Activated naive CD4-positive, alpha-beta T cell treated with Interleukin-2 at 50 U/mL for 16 hours (primary cell): ENCODE measurements at places on chromosomes 11 and 22.

DNA sequence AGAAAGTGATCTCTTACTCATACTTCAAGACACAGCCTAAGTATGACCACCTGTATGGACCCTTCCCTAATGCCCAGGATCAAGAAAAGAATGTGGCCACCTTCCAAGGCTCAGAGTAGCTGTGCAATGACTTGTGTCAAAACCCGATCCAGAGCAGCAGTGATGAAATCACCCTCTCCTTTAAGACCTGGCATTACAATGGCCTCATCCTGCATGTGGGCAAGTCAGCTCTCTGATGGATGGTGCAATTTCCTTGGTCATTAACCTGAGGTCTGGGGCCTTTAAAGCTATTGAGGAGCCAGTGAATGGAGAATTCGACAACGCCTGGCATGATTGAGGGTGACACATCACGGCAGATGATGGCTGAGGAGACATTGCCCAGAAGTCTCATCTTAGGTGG, 9.1 kb upstream of the TUBA8 start:
- no peak for DNase-seq

GRCh38 chr22:31652088-31652487, 9.9 kb downstream of the PISD start:
- no peak for DNase-seq

DNA sequence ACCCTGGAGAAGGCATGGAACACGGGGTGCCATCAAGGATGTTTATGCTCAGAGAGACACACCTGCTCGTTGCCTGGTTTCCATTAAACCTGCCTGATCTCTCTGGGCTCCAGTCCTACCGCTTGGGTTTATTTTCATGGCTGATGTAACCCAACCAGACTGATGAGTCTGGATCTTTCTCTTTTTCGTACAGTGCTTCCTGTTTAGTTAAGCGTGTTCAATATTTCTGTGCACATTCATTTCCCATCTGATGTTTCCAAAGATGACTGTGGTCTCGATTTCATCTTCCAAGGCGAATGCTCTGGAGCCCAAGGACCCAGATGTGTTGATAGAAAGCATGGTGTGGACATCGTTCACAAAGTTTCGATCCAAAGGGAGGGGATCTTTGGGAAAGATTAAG, 84.3 kb downstream of the SNX19 start:
- DNase-seq: no peak

- DNase-seq: no peak
These were observed 9.6 kb upstream of the WNT11 start for GRCh38 chr11:76215941-76216340.

DNA sequence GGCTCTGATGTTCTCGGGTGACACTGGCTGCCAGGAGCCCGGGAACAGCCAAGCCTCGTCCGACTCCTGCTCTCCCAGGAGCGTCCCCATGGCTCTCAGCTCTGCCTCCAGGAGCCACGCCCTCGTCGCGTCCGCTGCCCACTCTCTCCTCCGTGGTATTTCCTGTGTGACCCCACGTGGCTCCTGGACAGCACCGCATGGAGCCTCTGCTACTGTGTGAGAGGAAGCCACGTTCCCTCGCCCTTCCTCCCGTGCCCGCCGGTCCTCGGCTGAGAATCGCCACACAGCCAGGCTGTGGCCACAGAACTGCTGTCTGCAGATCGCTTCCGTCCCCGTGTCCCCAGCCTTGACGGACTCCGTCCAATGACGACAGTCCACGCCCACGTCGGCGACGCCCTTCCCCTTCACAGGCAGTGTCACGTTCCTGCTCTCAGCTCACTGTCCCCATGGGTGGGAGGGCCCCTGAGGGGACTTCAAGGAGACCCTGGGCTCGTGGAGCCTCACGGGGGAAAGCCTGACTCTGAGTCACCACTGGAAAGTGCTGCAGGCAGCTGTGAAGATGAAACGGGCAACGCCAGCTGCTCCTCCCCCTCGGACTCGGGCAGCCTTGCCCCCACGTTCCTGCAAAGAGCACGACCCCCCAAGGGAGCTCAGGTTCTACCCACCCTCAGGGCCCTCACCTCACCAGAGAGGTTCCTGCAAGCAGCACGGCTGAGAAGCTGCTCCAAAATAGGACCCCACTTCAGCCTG, 458.5 kb downstream of the BRD1 start:
- no peak for DNase-seq

GRCh38 chr22:50150161-50151129, 20.1 kb upstream of the PANX2 start:
- no peak for DNase-seq

DNA sequence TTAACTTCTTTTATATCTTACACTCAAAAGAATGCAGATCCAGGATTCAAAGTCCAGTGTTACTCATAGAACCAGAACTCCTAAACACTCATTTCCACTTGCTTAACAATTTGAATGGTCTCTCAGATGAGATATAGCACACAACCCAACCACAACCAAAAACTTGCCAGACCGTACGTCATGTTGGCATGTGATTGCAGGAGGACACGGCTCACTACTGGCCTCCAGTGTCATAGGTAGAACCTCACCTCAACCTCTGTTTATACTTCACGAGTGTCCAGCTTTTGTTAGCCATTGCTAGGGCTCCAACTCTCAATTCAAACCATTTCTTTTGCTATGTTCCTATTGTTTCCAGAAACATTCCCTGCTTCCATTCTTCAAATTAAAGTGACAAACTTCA, 58.5 kb upstream of the PDGFD start:
- no peak for DNase-seq

- no peak for DNase-seq
These were observed 31.1 kb downstream of the MRGPRX4 start for GRCh38 chr11:18203723-18204122.

DNA sequence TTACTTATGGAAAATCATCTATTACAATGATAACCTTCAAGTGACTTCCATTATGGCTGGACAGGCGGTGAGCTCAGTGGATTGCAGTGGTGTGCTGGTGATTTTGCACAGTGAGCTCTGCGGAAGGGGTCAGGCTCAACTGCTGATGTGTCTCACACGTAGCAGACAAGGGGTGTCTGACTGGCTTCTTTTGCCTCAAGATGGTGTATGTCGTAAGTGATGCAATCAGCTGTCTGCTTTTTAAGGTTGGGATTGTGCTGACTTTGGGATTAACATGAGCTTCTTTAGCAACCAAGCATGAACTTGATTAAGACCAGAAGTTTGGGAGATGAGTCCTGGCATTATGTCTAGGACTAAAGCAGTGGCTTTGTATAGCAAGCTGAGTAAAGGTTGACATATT, 49.5 kb downstream of the POLD3 start:
- DNase-seq: no peak

DNA sequence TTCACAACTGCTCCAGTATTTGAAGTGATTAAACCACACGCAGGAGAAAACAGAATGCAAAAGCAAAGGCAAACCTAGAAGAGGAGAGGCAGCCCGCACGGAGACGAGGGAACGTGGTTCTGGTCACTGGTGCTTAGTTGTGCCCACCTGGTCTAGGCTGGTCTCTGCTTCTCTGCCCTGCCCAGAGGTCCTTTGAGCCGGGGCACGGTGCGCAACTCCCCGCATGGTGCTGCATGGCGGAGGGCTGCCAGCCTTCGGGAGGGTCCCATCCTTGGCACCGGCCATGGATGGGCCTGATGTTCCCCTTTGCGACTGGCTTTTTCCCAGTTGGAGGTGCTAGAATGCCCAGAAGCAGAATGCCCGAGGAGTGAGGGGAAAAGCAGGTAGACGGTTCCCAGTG, 46.1 kb downstream of the KCNC1 start:
- DNase-seq: no peak
